ENCODE measurements at places on chromosomes 3 and 15. TPM values are rescaled to one million over a fixed set of nuclear protein-coding genes. Genes with fewer than 3 reads are reported as not detected.

LRRIQ4 gene
- not detected for total RNA-seq

A4GNT gene
- total RNA-seq = not detected

OR5H2 gene
- total RNA-seq = not detected

ADPRH gene
- total RNA-seq = 6.9 TPM

PPM1L gene
- total RNA-seq = 6.2 TPM

AAGAB gene
- 44.9 TPM for total RNA-seq

IGSF11 gene
- 0.15 TPM for total RNA-seq

SPATA12 gene
- total RNA-seq = not detected

ITIH1 gene
- not detected for total RNA-seq

CADM2 gene
- total RNA-seq = 0.40 TPM

ZMYND10 gene
- 1.7 TPM for total RNA-seq

AADACL2 gene
- total RNA-seq = not detected

GOLGA8S gene
- total RNA-seq = 0.57 TPM

ALDH1A3 gene
- not detected for total RNA-seq

TMA7 gene
- total RNA-seq = 236 TPM

DZIP1L gene
- total RNA-seq = not detected

HTR3E gene
- total RNA-seq = not detected

MKRN2OS gene
- not detected for total RNA-seq

CX3CR1 gene
- 4.5 TPM for total RNA-seq

GOLGA6L4 gene
- 3.4 TPM for total RNA-seq

ARGFX gene
- not detected for total RNA-seq

UPK1B gene
- total RNA-seq = not detected

MFGE8 gene
- 71.6 TPM for total RNA-seq

C3orf22 gene
- not detected for total RNA-seq

C3orf52 gene
- 1.9 TPM for total RNA-seq

STX19 gene
- not detected for total RNA-seq

CDHR4 gene
- not detected for total RNA-seq

CCDC39 gene
- not detected for total RNA-seq

CXCR6 gene
- total RNA-seq = 0.27 TPM

GOLIM4 gene
- 0.70 TPM for total RNA-seq

IQCF5 gene
- not detected for total RNA-seq
